ENCODE measurements at places on chromosomes 5 and 9. TPM values are rescaled to one million over a fixed set of nuclear protein-coding genes. Genes with fewer than 3 reads are reported as not detected.

GRCh38 chr9:126043681-126044080 lies 282.9 kb upstream of the MVB12B start:
- DNase-seq, result no peak

GRCh38 chr5:134403951-134404350 lies 7.7 kb downstream of the CDKN2AIPNL start:
- DNase-seq, result no peak

- DNase-seq, result no peak
These were observed 69.8 kb upstream of the CNTLN start for GRCh38 chr9:17065062-17065461.

DNA sequence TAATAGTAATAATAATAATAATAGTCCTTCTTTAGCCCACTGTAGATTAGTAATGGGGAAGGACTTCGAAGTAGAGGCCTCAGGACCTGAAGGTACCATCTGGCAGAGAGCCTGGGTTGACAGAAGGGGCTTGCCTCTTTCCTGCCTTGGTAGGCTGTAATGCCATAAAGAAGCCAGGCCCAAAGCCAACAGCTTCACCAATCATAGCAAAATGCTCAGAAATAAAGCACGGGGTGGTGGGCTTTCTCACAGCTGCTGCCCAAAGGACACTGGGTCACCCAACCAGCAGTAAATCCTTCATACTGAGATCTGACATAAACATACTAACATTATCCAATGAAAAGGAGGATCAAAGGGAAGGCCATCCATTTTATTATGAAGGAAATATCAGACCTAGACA lies 70.7 kb downstream of the SUSD1 start:
- DNase-seq, result no peak

DNA sequence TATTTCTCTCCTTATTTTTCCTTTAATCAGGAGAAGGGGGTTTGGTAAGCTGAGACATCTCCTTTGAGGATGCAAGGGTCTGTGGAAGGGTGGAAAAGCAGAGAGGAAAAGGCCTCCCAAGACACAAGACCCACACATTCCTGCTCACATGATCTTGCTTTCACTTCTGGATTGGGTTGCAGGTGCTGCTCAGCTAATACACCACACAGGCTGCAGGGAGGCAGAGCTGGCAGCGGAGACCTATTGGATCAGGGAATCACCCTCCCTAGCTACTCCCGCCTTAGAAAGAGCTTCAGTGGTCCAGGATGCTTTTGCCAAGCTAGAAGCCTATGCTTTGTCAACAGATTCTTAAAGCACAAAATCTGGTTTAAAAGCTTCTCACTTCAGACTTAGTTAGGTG lies 87.6 kb upstream of the IL33 start:
- DNase-seq, result no peak

DNA sequence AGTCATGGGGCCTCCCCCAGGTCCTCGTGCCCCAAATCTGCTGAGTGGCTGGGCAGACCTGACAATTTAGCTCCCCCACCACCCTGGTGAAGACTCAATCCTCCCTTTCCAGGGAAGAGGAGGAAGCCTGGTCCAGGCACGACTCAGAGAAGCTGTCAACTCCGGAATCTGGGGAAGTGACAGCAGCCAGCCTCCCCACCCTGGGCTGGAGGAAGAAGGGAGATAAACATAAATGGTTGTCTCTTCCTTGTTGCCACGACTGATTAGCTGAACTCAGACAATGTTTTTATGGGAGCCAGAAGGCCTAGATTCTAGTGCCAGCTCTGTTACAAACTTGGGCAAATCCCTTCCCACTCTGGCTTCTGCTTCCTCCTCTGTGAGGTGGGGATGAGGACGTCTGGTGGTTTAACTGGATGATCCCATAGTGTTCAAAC lies 15.4 kb downstream of the CCDC69 start:
- no peak for DNase-seq

- DNase-seq, result peak; percentile 71
These were observed 925 bp downstream of the ABHD17B start for GRCh38 chr9:71909887-71910649.

Gene HSPA4
- total RNA-seq, result 162 TPM

Gene APBA1
- 8.4 TPM for total RNA-seq

Gene CCL28
- total RNA-seq, result 0.46 TPM

Gene PPP1R26
- total RNA-seq, result 21.5 TPM

Gene CKMT2
- total RNA-seq, result 0.18 TPM

Gene PRSS3
- 0.59 TPM for total RNA-seq

Gene GABRA1
- not detected for total RNA-seq

Gene G3BP1
- total RNA-seq, result 213 TPM

Gene STPG3
- total RNA-seq, result not detected

All from endothelial cell (in vitro differentiated cells).